ENCODE measurements at places on chromosomes 3 and 15.

DNA sequence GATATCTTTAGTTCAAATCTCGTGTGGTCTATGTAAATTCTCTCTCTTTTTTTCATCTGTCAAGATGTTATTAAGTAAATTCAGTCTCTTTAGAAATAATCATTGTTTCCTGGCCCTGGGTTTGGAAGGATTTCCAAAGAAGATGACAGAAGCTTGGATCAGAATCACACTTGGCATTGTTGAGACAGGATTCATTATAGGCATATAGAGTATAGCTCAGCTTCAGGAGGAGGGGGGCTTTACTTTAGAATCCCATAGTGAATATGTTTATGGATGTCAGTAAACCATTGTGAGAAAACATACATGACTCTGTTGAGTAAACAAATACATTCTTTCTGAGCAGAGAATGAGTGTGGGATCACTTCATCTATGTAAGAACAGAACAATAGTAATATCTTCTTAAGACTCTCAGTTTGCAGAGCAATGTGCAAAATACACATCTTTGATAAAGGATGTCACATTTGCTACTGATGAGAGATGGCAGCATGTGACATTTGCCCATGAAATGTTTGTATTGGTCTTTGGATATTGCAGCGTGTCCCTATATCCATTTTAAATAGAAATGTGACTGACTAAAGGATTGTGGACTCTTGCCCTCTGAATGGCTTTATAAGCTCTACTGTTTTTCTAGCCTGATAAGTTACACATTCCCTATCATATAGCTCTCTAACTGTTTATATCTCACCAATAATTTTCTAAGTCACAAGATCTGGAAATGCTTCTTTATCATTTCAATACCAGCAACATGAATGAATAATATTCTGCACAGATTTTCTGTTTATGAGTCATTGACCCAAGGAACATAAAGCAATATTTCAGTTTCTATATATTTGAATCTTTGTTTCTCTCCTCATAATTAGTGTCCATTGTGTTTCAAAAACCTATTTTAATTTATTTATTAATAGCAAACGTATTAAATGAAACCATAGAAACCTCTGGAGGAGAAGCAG is 95.6 kb upstream of the THRB start:
- DNase-seq: no peak
- no peaks in the 10 kb centered on the region for H3K36me3 ChIP-seq
- H3K4me3 ChIP-seq: no peak overlapping the region
- H3K27me3 ChIP-seq: no peaks in the 10 kb centered on the region

- no peak for DNase-seq
- H3K36me3 ChIP-seq: peaks cover 19% of the 10 kb centered on the region
- no peaks in the 10 kb centered on the region for H3K4me1 ChIP-seq
- H3K27ac ChIP-seq: no peak overlapping the region
Measured at GRCh38 chr3:185457376-185457775, 41.5 kb downstream of the TMEM41A start.

GRCh38 chr15:66670762-66671580 is 31.1 kb upstream of the SMAD6 start:
- no peak overlapping the region for H3K4me3 ChIP-seq
- no peaks in the 10 kb centered on the region for H3K36me3 ChIP-seq
- H3K27me3 ChIP-seq: no peaks in the 10 kb centered on the region
- DNase-seq: no peak

- no peaks in the 10 kb centered on the region for H3K27me3 ChIP-seq
- no peak overlapping the region for H3K27ac ChIP-seq
- H3K4me3 ChIP-seq: no peak overlapping the region
- DNase-seq: no peak
- H3K36me3 ChIP-seq: no peaks in the 10 kb centered on the region
Measured at GRCh38 chr3:177194299-177194698, 3.0 kb downstream of the TBL1XR1 start.

DNA sequence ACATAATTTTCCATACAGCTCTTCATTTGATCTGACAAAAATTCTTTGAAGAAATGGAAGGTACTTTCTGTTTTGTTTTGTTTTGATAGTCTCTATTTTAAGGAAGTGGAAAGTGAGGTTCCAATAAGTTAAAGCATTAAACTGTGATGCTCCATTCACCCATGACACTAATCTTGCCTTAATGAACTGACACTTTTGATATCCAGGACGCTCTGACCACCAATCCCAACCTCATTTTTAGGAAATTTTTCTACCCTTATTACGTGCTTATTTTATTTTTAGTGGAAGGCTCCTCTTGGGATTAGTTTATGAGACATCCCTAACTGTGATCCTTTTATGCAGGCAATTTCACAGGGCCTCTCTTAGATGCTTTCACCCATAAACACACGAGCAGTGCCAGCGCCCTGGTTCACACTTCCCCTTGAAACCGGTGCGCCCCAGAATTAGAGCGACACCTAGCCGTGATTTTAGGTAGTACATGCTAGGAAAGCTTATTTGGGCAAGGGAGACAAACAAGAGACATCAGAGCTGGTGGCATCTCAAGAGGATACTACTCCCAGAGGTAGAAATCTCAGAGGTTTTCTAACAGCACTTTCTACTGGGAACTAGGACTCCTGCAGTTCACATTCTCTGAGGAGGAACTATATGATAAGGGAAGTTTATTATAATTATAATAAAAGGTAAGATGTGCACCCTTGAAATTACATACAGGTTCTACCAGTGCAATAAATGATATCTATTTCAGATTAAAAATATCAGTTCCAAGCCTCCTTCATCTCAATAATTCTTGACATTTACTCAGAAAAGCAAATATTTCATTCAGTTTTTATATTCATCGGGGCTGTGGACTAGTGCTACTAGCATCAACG is 173.9 kb downstream of the SLC9A9 start:
- H3K4me1 ChIP-seq: no peaks in the 10 kb centered on the region
- no peaks in the 10 kb centered on the region for H3K27me3 ChIP-seq

GRCh38 chr15:55281517-55282228 is 7.9 kb downstream of the RAB27A start:
- H3K36me3 ChIP-seq: no peaks in the 10 kb centered on the region
- no peak for DNase-seq
- H3K4me1 ChIP-seq: no peaks in the 10 kb centered on the region
- no peaks in the 10 kb centered on the region for H3K27me3 ChIP-seq
- peak overlapping the region; percentile 19 for H3K27ac ChIP-seq

DNA sequence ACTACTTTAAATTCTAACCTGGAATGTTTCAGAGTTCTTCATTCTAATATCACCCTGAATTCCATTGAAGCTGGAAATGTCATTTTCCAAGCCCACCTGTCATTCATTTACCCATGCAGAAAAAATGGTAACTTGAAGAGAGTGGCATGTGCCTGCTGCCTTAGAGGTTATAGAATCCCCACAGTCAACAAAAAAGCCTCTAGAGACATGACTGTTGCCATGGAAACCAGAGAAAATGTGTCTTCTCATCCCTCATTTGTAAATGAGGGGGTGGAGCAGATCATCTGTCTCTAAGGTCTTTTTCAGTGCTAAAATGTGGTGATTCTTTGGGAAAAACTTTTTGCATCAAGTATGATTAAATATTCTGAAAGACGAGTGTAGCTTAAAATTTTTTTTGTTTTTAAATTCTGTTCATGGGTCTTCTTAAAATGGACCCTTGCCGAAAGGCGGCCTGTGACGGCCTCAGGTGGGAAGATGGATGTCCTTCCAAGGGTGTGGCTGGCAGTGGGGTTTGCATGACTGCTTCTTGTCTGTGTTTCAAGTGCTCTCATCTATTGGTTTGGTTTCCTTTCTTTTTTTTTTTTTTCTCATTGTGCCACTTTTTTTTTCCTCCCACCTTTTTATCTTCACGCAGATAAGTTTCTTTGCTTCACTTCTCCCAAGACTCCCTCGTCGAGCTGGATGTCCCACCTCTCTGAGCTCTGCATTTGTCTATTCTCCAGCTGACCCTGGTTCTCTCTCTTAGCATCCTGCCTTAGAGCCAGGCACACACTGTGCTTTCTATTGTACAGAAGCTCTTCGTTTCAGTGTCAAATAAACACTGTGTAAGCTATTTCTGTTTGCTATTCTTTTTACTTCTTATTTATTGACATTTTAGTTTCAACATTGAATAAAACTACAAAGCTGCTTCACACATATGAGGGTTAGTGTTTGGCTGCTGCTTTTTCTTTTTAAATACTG is 23.0 kb downstream of the TPM1 start:
- DNase-seq: no peak
- H3K27me3 ChIP-seq: no peaks in the 10 kb centered on the region
- no peak overlapping the region for H3K27ac ChIP-seq
- H3K4me1 ChIP-seq: no peaks in the 10 kb centered on the region

DNA sequence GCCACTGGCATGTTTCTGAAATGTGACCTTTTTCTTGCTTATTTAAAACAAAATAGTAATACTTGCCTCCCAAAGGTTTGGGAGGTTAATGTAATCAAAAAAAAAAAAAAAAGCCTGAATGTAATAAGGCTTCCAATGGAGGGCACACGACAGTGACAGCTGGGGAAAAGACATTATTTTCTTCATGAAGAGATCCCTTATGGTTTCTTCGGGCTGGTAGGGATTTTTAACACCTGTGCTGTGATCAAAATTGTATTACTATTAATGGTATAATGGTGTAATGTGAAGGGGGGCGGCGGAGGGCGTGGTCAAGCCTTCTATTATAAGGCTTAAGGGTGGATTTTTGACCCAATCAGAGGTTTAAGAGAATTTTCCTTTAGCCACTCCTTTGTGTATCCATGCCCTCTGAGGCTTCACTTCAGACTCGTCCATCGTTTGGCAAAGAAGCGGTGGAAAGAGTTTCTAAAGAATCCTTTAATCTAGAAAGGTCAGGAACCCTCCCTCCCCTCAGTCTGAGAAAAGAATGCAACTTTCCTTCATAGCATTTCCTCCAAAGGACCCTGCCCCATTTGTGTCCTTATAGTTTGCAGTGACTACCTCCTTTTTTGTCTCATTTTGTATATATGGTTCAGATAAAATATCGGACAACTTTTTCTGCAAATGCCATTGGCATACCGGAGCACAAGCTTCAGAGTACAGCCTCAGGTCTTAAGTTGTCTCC is 89.5 kb upstream of the CHD2 start:
- no peaks in the 10 kb centered on the region for H3K36me3 ChIP-seq
- H3K27ac ChIP-seq: peak overlapping the region; percentile 100

DNA sequence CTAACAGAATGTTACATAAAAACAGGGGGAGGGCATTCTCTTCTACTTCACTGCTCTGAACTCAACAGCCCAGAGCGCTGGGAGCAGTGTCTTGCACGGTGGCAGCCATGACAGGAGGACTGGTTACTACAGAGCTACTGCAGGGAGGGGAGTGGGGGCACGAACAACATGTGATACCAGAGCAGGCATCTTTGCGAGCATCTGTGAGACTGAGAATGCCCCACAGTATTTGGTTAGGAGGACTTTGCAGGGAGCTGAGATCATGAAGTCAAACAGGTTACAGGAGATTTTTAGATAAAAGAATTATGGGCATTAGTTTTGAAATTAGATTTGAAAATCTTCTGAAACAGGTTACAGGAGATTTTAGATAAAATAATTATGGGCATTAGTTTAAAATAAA is 58.8 kb upstream of the GOLGA8B start:
- H3K36me3 ChIP-seq: no peaks in the 10 kb centered on the region
- DNase-seq: no peak
- no peak overlapping the region for H3K4me3 ChIP-seq
- H3K27ac ChIP-seq: no peak overlapping the region

DNA sequence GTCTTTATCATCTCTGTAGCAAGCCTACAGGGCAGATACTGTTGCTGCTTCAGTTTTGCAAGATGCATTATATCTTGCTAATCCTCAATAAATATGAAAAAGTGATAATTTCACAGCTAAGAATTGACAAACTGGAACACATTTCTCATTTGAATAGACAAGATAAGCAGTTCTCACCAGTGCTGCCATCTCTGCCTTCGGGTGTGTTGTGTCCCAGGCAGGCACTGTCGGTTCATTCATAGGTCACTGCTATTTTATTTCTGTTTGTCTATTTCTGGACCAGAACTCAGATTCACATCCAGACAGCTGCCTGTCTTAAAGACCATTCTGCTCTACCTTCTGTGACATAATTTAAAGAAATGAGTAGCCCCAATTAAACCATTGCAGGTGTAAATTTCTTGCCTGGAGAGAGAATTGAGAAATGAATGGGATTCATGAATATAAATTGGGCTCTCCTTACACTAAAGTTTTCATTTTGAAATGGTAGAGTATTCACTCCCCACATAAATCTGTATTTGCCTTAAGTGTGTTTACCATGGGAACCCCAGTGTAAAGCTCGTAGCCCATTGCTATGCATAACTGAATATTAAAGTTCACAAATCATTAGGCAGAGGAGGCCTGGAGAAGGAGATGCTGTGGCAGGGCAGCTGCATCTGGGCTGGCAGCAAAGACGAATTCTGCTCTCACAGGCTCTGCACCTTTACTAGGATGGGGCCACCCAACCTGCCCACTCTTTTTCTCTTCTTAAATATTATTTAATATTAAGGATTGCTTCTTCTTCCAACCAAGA is 149.9 kb downstream of the ARPP21 start:
- H3K27ac ChIP-seq: no peak overlapping the region
- H3K4me3 ChIP-seq: no peak overlapping the region
- H3K4me1 ChIP-seq: no peaks in the 10 kb centered on the region
- no peak for DNase-seq
- no peaks in the 10 kb centered on the region for H3K36me3 ChIP-seq
- H3K27me3 ChIP-seq: no peaks in the 10 kb centered on the region

GRCh38 chr3:66642484-66642883 is 141.7 kb upstream of the LRIG1 start:
- H3K4me3 ChIP-seq: no peak overlapping the region
- no peak overlapping the region for H3K27ac ChIP-seq
- no peak for DNase-seq
- H3K36me3 ChIP-seq: no peaks in the 10 kb centered on the region
- no peaks in the 10 kb centered on the region for H3K27me3 ChIP-seq
- no peaks in the 10 kb centered on the region for H3K4me1 ChIP-seq

DNA sequence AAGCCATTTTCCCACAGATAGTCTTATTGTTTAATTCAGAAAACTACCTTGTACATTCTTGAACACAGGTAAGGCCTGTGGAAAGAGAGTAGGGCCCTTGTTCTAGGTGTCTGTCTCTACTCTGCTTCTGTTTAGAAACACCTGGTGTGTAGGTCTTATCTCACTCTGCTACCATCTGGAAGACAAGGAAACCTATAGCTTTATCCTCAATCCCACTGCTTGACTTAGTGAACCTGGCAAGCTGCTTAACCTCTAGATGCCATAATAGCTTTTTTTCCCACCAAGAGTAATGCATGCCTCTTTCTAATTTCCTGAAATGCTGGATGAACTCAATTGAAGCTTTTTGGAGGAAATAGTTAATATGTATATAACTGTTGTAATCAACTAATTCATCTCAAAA is 82.6 kb upstream of the RAP2B start:
- H3K4me1 ChIP-seq: no peaks in the 10 kb centered on the region
- no peaks in the 10 kb centered on the region for H3K27me3 ChIP-seq
- H3K27ac ChIP-seq: no peak overlapping the region
- DNase-seq: no peak
- H3K4me3 ChIP-seq: no peak overlapping the region
- H3K36me3 ChIP-seq: no peaks in the 10 kb centered on the region

- no peaks in the 10 kb centered on the region for H3K36me3 ChIP-seq
- no peak for DNase-seq
Measured at GRCh38 chr3:184688251-184688881, 23.5 kb downstream of the MAGEF1 start.

Measured in liver (tissue), 10 donors.